ENCODE measurements at places on chromosomes 3 and 15.

- DNase-seq: no peak
Measured at GRCh38 chr15:89335298-89336041, 846 bp upstream of the POLG start.

DNA sequence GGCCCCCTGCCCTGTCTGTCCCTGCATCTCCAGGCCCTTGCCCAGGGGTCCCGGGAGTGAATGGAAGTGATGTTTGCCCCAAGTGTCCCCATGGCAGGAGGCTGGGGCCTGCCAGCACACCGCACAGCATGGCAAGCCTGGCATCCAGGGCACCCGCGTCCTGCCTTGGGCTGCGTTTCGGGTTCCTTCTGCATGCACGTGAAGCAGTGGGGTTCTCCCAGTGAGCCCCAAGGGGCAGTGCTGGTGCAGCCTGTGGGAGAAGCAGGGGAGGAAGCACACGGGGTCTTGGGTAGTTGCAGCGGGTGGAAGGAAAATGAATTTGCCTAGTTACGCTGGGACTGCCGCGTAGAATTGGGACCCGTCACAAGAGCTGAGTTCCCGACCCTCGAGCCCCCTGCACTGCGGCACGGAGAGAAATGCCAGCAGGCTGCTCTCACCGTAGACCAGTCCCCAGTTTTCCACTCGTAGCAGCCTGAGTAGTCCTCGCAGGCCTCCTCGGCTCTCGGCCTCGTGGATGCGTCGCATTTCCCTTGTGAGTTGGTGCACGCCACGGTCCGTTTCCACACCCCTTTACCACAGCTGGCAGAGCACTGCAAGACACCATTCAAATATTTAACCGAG lies 259.5 kb upstream of the LYSMD4 start:
- no peak for DNase-seq

DNA sequence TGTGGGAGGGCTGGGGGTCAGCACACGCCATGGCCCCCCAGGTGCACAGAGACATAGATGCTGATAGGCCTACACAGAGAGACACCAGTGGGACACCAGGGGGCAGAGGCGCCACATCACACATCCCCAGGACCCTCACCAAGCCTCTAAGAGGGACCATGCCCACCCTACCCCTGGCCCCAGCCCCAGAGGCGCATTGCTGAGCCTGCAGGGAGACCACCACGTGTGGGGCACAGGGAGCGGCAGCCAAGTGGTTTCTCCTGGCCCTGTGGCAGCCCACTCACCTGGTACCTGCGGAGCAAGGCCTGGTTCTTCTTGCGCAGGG lies 1.2 kb downstream of the CCDC9B start:
- DNase-seq: peak; percentile 44

DNA sequence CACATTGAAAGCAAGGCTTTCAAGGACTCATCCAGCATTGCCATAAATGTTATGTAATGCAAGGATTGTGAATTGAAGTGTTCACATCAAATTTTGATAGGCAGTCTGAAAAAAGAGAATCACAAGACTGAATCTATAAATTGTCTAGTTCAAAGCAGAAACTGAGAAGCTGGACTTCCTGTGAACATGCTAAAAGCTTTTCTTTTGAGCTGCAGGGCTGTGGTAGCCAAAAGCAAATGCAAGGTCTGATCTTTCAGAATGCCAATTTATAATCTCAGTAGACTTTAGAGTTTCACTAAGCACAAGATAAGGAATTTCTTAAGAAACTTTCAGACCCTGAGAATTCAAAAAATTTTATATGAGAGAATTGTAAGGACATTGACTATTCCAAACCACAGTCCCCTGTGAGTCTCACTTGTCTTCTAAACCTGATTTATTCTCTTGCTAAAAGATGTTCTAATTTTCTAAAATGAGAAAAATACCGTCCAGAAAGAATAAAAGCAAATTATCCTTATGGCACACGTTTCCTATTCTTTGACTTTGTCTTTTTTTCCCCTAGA lies 1700.3 kb downstream of the OTOL1 start:
- DNase-seq: no peak

GRCh38 chr3:141337523-141337854 lies 30.8 kb upstream of the ZBTB38 start:
- no peak for DNase-seq

DNA sequence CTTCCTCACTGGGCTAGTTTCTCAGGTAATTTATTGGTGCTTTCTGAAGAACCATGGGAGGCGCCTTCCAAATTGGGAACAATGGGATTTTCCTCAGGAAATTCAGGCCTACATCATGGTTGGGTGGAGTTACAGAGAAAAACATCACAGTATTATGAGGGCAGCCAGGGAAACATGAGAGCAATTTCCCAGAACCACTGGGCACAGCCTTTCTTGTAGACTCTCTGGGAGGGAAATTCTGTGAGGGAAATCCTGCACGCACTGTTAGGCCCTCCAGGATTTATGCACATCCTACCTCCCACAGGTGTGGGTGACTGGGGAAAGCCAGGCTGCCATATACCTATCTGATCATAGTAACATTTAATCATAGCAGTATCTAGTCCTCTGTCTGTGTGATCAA lies 13.2 kb downstream of the POPDC2 start:
- DNase-seq: no peak

DNA sequence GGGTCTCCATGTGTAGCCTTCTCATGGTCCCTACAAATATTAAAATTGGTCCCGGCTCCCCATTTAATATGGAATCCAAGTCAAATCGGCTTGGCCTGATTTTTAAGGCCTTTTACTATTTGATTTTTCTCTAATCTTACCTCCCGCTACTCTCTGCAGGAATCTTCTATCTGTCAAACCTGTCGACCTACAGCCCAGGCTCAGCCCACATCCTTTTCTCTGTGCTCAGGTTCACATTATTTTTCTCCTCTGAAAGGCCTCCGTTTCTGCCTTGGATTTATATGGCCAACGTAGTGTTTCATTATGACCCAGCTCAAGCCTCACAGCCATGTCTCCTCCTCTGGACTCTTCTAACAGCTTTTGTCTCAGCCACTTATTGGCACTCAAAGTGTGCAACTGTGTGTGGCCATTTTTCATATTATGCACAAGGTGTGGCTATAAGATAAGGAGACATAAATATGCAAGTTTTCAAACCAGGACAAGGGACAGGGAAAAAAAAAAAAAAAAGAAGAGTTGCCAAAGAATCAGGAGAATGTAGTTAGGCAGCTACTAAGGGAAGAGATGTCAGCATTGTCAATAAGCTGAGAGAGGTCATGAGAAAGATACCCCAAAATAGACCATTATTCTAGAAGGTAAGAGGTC lies 2.1 kb upstream of the GLCE start:
- no peak for DNase-seq

GRCh38 chr3:40631341-40631995 lies 106.7 kb downstream of the ZNF621 start:
- no peak for DNase-seq
